ENCODE measurements at places on chromosomes 7 and 10.

DNA sequence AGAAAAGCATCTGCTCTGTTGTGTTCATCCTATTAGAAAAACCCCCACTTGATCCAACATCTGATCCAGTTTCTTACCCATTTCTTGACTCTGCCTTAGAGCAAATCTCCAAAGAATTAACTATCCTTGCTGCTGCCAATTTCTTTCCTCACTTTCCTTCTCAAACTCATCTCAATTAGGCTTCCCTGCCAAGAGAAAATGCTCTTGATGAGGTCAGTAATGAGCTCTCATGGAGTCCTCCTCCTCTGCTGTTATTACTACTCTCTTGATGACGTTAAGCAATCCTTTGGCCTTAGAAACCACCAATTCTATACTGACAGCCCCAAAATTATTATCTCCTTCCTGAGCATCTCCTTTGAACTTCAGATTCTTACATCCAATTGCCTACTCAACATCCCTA is 162.0 kb upstream of the FAM13C start:
- DNase-seq, result no peak

DNA sequence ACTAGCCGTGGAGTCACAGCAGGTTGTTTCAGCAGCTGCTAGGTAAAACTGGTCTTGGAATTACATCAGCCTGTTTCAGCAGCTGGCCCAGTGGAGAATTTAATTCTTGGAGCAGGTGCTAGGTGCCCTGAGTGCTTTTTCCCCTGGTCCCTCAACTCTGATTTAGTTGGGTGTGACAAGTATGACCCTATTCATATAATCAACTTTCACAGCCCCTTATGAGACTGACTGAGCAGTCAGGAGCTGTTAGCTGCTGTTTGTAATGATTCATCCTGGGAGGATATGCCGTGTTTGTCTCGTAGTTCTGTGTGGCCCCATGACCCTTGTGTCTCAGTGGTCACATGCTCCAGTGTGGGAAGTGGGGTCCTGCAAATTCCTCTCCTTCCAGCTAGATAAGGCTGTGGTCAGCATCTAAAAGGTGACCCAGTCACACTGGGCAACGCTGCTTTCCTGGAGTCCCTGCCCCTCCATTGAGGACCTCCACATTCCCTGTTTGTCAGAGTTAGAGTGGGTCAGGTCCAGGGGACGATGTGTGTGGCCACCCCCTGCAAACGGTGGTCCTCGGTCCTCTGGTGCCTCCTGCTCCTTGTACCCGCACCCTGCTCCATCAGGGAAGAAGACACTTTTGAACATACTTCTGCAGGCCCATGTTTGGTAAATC is 28.3 kb downstream of the TBATA start:
- no peak for DNase-seq

DNA sequence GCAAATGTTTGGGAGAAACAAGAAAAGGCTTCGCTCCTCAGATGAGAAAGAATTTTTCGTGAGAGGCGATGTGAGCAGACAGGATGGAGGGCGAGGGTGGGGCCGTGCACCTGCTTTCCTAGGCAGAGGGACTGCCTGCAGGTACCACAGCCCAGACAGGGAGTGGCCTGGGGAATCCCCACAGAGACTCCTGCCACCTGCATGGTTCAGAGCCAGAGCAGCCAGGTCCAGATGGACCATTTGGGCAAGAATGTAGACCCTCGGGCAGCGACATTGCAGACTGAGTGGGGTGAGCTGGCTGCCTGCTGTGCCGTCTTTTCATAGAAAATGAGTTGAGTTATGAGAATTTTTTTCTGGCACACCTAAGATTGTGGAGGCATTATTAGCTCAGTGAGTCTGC is 216.8 kb downstream of the SNX10 start:
- no peak for DNase-seq

- DNase-seq, result no peak
These were observed 4.1 kb downstream of the NEUROD6 start for GRCh38 chr7:31336202-31337001.

DNA sequence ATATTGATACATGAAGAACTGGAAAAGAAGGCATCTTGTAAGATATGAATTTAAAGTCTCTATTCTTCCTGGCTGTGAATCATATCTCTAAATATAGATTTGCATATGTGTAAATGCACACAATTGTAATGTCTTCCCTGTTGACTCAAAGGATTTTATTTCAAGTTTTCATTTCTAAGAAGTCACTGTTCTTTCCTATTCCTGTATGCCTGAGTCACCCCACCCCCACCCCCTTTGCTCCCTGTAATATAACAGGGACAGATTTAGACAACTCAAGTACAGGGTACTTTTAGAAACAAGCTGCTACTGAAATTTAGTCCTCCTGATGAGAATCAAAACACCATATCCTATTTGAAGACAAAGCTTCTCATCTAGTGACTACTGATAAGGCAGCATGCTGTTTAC is 43.0 kb upstream of the HECTD2 start:
- DNase-seq, result no peak

- DNase-seq, result no peak
These were observed 3.4 kb upstream of the CLDN15 start for GRCh38 chr7:101241015-101241363.

DNA sequence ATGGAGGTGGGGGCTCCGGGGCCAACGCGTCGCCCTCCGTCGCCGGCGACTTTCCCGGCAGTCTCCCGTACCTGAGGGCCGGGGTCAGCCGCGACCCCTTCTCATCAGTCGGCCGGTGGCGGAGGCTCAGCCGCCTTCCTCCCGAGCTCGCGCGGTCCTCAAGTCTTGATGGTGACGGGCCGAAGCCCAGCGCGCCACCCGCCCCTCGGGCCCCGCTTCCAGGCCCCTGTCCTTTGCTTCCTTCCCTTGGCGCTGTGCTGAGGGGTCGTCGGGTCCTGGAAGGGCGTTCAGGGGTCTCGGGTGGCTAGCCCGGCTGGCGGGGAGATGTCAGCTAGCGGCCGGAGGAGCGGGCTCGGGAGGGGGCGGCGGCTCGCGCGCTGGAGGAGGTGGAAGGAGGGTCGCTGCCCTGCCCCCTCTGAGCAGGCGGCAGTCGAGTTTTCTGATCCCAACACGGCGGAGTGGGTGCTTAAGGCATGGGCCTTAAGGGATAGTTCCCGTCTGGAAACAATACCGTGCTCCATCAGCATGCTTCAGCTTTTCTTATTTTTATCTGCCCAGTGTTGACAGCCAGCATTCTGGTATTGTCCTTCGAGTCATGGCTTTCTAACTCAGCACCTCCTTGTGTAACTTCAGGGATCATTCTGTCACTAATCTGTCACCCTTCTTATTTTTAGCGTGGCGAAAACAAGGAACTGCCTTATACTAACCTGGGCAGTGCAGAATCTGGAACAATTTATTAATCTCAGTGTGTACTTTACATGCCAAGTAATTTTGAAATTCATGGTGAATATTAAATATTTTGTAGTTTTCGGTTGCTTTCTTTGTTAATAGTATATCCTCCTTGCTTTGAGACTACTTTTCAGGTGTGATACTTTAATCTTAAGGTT is 748 bp downstream of the PHTF2 start:
- DNase-seq, result no peak

- no peak for DNase-seq
These were observed 66.5 kb downstream of the PPP1R9A start for GRCh38 chr7:94973844-94974243.

DNA sequence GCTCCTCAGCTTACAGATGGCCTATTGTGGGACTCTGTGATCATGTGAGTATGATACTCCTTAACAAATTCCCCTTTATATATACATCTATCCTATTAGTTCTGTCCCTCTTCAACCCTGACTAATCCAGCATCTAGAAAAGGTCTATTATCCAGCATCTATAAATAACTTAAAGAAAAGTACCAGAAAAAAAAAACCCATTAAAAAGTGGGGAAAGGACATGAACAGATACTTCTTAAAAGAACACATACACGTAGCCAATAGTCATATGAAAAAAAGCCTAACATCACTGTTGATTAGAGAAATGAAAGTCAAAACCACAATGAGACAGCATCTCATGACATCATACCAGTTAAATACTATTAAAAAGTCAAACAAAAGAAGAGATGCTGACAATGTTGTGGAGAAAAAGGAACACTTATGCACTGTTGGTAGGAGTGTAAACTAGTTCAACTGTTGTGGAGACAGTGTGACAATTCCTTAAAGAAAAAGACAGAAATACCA is 549.5 kb upstream of the GRM3 start:
- no peak for DNase-seq

- DNase-seq, result no peak
These were observed 2.9 kb upstream of the ZNF467 start for GRCh38 chr7:149776289-149776688.

GRCh38 chr10:113866551-113867394 is 12.3 kb downstream of the NHLRC2 start:
- no peak for DNase-seq

GRCh38 chr10:117532003-117532385 is 10.6 kb upstream of the EMX2 start:
- no peak for DNase-seq

GRCh38 chr7:68038621-68039314 is 1042.1 kb downstream of the TYW1 start:
- no peak for DNase-seq

DNA sequence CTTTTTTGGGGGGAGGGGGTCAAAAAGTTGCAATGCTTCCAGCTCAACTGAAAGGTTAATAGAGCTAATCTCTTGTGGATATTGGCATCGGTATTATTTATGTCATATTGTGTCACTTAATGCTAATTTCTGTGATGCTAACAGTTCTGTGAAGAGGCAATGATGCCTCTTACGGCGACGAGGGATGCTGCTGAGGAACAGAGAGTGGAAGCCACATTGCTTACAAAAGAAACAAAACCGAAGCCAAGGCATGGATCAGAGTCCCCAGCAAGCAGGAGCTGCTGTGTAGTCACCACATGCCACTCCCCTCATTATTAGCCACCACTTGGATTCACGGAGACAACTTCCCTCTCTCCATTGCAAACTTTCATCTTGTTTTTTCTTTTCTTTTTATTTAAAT is 536.5 kb upstream of the MGMT start:
- no peak for DNase-seq

DNA sequence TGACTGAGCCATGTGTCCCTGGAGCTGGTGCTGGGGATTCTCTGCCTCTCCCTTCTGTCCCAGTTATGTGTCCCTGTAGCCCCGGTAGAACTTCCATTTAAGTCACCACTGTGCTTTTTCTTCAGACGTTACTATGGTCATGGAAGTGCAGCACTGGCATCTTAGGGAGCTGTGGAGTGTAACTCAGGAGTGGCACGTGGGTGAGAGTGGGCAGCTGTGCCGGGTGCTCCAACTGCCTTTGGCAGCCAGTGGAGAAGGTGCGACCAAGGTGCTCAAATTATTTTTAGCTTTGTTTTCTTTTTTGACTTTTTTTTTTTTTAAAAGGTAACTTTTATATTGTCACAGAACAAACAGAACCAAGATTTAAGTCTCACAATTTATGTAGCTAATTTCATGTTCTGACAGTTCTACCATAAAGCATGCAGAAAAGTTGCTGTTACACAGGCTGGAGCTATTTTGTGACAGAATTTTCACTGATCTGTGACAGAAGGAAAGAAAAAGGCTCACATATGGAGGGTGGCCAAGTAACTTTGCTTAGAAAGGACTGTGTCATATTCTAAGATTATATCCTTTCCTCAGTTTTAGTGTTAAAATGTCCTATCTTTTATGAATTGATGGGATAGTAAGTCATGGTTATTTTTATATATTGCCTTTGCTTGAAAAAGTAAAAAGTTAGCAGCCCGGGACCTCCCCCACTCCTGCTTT is 73.9 kb downstream of the SH2D4B start:
- DNase-seq, result no peak

DNA sequence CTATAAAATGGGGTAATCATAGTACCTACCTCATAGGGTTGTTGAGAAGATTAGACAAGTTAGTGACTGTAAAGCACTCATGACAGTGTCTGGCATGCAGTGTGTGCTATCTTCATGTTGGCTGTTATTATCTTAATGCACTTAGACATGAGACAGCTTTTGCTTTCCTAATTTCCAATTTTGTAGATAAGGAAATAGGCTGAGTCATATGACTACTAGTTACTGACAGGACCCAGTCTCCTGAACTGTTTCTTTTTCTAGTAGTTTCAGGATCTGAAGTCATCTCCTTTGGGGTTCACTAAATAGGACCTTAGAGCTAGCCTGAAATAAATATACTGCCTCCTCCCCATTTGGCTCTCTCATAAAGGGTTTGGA is 74.2 kb downstream of the SNX10 start:
- DNase-seq, result no peak

GRCh38 chr7:82699773-82700186 is 256.2 kb upstream of the CACNA2D1 start:
- DNase-seq, result no peak

- no peak for DNase-seq
These were observed 63.5 kb upstream of the ZRANB1 start for GRCh38 chr10:124878457-124878739.

Data from cortex of kidney (tissue), 1 donor.